Daoy (cell line): ENCODE measurements at places on chromosomes 1 and 21.
A peak's percentile ranks its signal among the peaks of the same experiment; 100 is the strongest.

GRCh38 chr1:26145041-26145959 is 13.6 kb upstream of the FAM110D start:
- peak; percentile 83 for DNase-seq

GRCh38 chr21:43718872-43719747 is at the start of gene PDXK:
Gene PDXK (plus strand): TSS chr21:43719129. CDS start chr21:43719295, 166 bp downstream.
- DNase-seq = peak; percentile 92

- DNase-seq = no peak
Observed at GRCh38 chr1:64932962-64933295, 33.4 kb downstream of the JAK1 start.

GRCh38 chr21:34803782-34804370 is 135.1 kb downstream of the CLIC6 start:
- DNase-seq = no peak

DNA sequence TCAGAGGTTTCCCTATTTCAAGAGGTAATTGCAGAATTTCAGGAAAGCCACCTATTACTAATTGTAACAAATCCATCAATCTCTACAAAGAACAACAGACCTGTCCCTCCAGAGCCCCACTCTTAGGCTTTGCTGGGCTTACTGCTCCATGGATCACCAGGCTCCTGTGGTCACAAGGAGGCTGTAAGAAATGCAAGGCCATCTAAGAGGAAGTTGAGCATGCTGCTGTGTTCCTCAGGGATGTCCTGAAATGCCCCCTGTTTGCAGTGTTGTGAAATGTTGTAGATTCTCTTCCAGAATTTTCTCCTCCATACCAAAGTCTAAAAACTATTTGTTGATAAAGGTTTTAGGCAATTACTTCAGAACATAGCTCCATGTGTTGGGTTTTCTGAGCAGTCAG is 24.4 kb upstream of the DUSP23 start:
- no peak for DNase-seq

GRCh38 chr1:19682257-19682656 is 17.6 kb downstream of the HTR6 start:
- peak; percentile 91 for DNase-seq

DNA sequence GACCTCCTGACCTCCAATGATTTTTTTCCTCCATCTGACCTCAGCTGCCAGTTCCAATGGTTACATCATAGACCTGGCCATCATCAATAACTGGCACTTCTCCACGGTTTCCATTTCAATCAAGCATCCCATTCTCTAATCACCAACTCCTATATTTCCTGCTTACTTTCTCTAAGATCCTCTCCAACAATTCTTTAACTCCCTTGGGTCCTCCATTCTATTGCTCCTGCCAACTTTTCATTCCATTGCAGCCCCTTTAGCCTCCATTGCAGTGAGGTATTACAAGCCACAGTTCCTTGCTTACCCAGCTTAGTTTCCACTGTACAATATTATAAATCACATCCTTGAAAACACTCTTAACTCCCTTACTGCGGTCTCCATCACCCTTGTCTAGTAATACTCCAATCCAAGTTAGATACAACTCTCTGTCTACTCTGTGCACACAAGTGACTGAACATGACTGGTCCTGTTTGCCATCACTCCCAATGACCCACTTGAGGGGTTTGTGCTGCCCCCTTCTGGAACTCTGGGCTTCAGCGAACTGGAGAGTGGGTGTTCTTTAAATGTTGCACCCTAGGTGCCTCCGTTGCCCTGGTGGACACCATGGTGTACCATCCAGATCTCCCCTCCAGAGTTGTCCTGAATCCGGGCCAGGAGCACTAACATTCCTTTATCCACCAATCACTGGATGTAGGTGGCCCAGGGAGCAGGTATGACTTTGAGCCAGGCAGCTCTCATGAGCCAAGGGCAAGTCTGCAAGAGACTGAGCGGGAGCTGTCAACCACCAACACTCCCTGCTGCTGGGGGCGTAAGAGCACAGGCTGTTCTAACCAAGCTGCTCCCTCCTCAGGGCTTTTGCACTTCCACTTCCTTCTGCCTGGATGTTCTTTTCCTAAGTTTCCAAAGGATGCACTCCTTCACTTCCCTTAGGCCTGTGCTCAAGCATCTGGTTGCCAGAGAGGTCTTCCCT is 3.7 kb upstream of the FNDC7 start:
- DNase-seq = peak; percentile 39

GRCh38 chr1:187433598-187433997 is 604.8 kb downstream of the PLA2G4A start:
- no peak for DNase-seq

DNA sequence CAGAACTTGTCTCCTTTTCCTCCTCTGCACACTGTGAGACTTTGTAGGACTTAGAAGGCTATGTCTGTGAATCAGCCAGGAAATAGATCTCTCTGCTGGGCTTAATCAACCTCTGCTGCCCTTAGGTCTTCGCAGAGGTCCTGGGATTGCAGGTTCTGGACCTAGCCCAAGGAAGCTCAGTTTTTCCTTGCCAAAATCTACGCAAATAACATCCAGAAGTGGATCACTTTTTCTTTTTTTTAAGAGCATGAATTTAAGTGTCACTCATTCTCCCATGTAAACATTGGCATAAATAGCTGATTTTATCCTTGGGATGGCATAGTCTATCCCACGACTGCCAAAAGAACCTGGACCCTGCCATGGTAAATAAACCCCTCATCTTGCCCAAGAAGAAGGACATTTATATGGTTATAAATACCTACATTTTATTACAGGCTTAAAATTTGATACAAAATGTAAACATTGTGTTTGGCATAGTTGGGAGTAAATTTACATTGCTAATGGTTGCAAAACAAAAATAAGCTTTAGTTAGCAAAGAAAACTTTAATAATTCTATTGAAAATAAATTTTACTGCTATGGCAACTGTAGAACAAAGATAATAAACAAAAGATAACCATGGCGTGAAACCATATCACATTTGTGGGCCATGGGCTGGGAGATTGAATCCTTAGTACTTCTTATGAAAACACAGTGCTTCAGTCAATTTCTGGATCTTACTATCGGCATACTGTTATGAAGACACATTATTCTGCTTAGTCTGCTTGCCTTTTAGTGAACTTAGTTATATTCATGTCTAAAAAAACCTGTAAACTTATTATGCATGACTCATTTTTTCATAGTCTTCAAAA is 24.5 kb upstream of the DISC1 start:
- DNase-seq = no peak

GRCh38 chr21:34900376-34900775 is 148.7 kb downstream of the RUNX1 start:
- DNase-seq = peak; percentile 89

- no peak for DNase-seq
Observed at GRCh38 chr1:246351721-246352120, 155.4 kb downstream of the SMYD3 start.

DNA sequence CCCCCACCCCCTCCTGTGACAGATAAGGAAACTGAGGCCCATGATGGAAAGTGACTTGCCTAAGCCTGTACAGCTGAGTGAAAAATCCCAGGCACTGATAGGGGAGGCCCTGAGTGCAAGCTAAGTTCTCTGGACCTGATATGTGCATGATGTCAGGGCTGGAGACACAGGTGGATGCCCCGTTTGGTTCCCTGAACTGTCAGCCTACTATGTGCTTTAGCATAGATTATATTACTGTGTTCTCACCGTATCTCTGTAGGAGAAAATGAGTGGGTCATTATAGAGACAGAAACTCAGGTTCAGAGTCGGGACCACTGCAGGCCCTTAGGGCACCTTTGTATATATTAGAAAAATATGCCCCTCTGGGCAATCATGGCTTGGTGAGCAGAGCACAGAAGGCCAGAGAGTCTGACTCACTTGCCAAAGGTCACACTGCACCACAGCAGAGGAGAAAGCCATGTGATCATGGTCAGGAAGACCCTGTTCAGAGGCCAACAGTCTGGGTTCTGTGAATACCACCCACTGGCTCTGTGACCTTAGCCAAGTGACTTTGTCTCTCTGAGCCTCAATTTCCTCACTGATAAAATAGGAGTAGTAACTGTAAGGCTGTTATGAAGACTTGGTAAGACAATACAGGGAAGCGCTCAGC is 145.8 kb upstream of the WNT4 start:
- DNase-seq = no peak

- no peak for DNase-seq
Observed at GRCh38 chr1:162397039-162397448, 14.9 kb downstream of the SH2D1B start.

DNA sequence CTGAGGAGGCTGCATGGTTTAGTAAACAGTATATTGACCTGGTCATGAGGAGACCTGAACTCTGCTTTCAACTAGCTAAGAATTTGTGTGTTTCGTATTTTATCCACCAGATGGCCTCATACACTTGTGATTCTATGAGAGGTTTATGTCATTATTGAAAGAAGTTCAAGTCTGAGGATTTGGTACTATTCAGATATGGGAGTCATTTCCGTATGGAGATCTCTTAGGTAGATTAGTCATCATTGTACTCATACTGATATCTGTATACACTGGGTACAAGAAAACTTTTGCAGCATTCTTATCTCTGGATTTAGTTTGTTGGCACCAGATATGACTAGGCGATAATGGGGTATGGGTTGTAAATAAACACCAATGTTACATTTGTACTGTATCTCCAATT is 26.6 kb downstream of the ATF6 start:
- DNase-seq = peak; percentile 56

DNA sequence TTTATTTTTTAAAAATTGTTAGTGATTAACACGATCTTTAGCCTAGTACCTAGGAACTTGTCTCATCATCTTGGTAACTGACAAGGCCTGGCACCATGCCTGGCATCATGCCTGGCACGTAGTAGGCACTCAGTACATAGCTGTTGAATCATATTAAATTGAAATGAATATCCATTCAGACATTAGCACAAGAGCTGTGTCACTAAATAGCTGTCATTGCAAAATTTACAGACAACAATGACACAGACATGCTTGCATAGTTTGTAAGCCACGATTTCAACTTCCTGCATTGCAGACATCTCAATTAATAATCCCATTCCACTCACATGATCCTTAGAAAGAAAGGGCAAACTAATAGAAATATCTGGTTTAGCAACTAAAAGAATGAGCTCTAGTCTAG is 15.4 kb upstream of the PHACTR4 start:
- DNase-seq = no peak

DNA sequence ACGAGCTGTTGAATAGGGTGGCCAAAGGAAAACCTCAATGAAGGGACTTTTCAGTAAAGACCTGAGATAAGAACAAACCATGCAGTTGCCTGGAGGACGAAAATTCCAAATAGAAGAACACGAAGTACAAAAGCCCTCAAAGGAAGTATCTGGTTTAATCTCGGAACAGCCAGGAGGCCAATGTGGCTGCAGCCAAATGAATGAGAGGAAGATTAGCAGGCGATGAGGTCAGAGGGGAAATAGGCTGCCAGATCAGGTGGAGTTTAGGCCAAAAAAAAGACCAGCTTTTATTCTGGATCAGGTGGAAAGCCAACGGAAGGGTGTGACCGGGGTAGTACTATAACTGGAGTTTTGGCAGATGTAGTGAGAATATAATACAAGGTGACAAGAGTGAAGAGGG is 43.7 kb downstream of the SRSF11 start:
- DNase-seq = no peak

GRCh38 chr1:109803901-109804331 is 40.2 kb upstream of the EPS8L3 start:
- DNase-seq = peak; percentile 91

- no peak for DNase-seq
Observed at GRCh38 chr1:38151399-38151798, 104.8 kb upstream of the POU3F1 start.

DNA sequence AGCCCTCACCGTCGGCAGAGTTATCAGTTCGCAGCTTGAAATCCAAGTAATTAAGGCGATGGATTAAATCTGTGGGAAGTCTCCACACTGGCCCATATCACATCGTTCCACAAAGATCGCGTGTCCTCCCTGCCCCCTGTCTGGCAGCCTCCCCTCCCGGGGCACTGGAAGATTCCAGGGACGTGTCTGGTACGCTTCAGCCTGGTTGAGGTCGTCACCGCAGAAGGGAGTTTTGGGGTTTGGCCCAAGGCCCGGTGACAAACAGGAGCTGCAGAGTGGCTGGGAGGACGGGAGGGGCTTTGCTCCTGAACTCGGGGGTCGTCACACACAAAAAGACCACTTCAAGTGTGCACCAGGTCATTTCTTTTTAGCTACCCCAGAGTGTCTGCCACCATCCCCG is 51.1 kb downstream of the PRDM16 start:
- DNase-seq = peak; percentile 69

GRCh38 chr21:37699024-37699775 is 217.1 kb downstream of the KCNJ6 start:
- no peak for DNase-seq

DNA sequence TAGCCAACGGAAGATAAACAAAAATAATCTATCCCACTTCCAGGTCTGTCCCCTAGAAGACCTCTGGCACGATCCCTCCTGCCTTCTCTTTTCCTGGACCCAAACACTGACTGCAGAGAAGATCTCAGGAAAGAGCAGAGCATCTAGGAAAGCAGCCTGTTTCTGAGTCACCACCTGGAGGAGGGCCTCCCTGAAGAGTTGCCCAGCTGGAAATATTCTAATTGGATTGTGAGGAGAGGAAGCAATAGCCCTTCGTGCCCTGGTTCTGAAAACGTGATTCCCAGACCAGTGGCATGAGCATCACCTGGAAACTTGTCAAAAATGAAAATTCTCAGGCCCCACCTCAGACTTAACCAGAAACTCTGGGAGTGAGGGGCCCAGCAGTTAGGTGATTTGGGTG is 411.1 kb downstream of the SETD4 start:
- DNase-seq = peak; percentile 61

DNA sequence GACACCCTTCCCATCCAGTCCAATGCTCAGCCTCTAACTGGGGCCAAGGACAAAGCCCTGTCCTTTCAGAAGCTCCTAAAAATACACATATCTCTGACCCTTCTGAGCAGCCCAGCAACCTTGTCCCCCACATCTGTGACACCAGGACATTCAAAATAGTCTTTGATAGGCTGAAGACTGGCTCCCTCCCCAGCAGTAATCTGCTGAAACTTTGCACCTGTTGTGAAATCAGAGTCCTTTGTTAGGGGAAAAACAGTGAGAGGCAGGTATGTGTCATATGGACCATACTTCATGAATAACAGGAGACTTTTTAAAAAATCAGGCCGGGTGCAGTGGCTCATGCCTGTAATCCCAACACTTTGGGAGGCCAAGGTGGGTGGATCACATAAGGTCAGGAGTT is 82.4 kb upstream of the VAMP3 start:
- no peak for DNase-seq

GRCh38 chr1:224058303-224058702 is 55.6 kb upstream of the FBXO28 start:
- peak; percentile 67 for DNase-seq

DNA sequence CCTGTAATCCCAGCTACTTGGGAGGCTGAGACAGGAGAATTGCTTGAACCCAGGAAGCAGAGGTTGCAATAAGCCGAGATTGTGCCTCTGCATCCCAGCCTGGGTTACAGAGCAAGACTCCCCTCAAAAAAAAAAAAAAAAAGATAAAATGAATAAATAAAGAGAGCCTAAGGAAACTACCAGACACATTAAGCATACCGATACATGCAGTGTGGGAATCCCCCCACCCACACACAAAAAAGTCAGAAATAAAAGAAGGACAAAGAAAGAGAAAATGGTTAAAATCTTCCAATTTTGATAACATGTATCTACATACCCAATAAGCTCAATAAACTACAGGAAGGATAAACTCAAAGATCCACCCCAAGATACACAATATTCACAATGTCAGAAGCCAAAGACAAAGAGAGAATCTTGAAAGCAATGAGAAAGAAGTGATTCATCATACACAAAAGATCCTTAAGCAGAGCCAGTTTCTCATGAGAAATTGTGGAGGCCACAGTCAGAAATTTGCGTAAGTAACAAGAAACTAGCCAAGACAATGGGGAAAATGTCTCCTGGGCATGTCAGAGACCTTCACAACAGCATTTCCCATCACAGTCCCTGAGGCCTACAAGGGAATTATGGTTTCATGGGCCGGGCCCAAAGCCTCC is 1197.0 kb downstream of the AMY1C start:
- DNase-seq = no peak
